Activated naive CD8-positive, alpha-beta T cell treated with anti-CD3 and anti-CD28 coated beads for 36 hours (primary cell): ENCODE measurements at places on chromosomes 1 and 21.

DNA sequence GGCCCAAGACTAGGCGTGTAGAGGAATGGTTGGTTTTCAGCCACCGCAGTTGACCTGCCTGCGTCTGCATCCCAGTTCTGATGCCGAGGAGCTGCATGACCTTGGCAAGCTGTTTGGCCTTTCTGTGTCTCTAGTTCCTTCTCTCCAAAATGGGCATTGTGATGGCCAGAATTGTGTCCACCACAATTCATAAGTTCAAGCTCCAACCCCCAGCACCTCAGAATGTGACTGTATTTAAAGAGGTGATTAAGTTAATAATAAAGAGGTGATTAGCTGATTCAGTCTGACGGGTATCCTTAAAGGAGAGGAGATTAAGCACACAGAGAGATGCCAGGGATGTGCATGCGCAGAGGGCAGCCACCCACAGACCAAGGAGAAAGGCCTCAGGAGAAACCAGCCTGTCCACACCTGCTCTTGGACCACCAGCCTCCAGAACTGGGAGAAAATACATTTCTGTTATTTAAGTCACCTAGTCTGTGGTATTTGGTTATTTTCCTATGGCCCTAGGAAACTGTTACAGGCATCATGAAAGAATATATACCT, 28.5 kb downstream of the MAB21L3 start:
- H3K27me3 ChIP-seq = no peaks in the 10 kb centered on the region
- peaks cover 4% of the 10 kb centered on the region for H3K36me3 ChIP-seq
- H3K4me1 ChIP-seq = peaks cover 5% of the 10 kb centered on the region
- H3K27ac ChIP-seq = no peak overlapping the region

- no peaks in the 10 kb centered on the region for H3K27me3 ChIP-seq
- H3K4me1 ChIP-seq = peaks cover 16% of the 10 kb centered on the region
- H3K4me3 ChIP-seq = no peak overlapping the region
Measured at GRCh38 chr1:145849356-145850160, 4.1 kb downstream of the NUDT17 start.

DNA sequence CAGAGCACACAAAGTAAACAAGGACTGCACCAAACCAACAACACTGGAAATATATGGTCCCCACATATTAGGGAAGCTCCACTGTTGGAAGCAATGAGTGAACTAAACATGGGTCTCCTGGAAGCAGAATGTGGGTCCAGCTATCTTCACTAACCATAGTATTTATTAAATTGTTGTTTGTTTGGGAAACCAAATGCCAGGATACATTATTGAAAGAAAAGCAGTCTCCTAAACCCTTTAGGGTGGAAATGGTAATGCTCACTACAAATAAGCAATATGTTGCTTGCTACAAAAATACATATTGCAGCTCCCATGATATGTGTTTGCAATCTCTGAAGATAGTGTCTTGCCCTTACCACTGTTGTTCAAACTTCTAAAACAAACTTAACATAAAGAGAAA, 2.2 kb downstream of the NEGR1 start:
- no peak overlapping the region for H3K27ac ChIP-seq
- DNase-seq = no peak
- H3K4me3 ChIP-seq = no peak overlapping the region

DNA sequence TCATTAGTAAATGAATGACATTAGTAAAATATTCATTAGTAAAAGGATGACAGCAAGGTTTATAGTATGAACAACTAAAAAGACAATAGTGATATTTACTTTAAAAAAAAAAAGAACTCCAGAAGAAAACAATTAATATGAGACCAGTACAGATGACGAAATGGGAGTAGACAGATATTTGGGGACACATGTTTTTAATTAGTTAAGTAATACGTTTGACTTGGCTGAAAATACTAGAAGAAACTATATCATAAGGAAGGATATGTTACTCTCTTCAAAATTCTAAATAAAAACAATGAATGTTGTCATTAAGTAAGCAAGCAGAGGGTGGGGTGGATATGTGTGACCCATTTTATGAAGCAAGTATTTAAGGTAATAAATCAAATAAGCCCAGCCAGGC, 61.9 kb downstream of the GPATCH2 start:
- peaks cover 20% of the 10 kb centered on the region for H3K36me3 ChIP-seq
- H3K4me3 ChIP-seq = no peak overlapping the region
- no peak overlapping the region for H3K27ac ChIP-seq
- H3K4me1 ChIP-seq = no peaks in the 10 kb centered on the region
- H3K27me3 ChIP-seq = no peaks in the 10 kb centered on the region

DNA sequence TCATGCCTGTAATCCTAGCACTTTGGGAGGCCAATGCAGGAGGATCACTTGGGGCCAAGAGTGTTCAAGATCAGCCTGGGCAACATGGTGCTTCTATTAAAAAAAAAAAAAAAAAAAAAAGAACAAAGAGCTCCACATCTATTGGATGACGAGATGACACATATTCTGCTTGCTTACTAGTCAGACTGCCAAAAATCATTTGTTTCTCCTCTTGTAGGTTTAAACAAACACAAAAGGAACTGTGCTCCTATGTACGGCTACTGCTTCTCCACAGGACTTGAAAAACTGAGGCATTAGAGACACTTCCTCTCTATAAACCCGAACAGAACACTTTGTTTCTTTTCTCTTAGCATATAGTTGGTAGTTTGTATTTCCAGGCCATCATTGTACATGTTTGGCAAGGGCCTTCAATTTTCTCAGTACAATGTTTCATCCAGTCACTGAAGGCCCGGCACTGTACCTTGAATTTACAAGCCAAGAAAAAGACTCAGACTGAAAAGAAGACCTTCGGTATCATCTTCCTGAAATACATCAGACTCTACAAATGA, 6.0 kb downstream of the TRIT1 start:
- H3K27me3 ChIP-seq = no peaks in the 10 kb centered on the region
- no peak for DNase-seq
- H3K4me3 ChIP-seq = no peak overlapping the region
